ENCODE measurements at places on chromosomes 12 and 14.

DNA sequence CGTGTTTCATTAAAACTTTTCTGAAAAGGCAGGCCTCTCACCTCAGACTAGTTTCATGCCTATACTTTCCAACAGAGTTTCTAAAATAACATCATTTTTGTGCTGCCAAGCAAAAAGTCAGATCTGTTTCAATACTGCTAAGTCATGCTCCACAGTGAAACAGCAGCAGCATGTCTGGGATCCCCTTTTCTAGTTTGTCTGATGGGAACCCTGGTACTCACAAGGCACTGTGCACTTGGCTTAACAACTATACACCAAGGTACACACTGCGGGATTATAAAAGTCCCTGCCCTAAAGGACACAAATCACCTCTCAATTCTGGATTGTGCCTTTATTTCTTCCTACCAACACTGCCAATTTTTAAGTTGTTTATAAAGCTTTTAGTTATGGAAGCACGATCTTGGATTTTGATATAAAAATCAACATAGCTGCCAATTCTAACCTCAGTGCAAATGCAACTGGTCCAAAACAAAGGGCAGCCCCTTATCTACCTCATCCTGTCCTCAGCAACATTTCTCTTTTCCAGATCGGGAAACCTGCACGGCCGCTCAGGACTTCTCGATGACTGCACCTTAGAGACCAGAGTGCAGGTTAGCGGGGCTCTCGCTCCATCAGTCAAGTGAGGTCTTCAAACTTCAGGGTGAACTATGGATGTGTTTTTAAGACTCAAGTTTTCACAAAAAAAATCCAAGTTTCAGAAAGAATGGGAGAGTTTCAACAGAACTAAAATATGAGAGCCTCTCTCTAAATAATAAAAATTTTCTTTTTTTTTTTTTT is 1.7 kb upstream of the EIF5 start:
- no peak for DNase-seq

- DNase-seq = no peak
Observed at GRCh38 chr12:119835068-119835467, 42.1 kb downstream of the CIT start.

- DNase-seq = no peak
Observed at GRCh38 chr14:34129927-34130552, 179.2 kb upstream of the EGLN3 start.

DNA sequence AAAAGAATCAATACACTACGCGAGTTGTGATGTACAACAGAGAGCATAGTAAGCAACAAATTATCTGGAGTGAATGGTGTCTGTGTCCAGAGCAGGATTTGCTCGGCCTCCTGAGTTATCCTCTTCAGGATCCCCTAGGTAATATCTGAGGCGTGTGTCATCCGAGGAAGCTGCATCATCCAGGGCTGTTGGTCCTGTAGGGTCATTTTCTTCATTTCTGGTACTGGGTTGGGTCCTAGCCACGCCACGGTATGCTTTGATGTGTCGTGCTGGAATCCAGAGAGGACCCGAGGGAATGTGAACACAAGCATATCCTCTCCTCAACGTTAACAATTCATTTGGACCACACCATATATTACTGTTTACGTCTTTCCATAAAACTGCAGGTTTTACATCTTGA is 19.0 kb upstream of the CLEC4E start:
- no peak for DNase-seq

DNA sequence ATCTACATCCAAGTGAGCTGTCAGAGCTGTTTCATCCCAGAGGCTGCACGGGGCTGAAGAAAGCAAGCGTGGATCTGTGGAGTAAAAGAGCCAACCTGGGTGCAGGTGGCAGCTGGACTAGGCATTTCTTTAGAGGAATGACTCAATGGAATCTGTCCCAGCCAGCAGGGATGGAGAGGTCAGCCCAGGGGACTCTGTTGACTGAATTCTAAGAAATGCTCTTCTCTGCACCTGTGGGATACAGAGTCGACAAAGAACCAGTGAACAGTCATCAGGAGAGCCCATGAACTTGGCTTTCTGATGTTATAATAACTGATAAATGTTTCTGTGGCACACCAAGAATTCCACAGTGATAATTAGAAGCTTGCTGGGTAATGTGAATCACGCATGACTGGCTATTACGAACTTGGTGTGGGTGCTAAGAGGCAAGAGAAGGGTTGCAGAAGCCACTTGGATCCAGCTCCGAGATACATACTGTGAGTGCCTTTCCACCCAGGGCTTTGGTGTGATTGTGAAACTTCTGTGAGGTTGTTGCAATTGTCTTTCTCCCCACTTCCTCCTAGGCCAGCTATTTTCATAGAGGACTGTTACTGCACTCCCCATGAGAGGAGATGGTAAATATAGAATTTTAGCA is 16.2 kb downstream of the PYGL start:
- no peak for DNase-seq

DNA sequence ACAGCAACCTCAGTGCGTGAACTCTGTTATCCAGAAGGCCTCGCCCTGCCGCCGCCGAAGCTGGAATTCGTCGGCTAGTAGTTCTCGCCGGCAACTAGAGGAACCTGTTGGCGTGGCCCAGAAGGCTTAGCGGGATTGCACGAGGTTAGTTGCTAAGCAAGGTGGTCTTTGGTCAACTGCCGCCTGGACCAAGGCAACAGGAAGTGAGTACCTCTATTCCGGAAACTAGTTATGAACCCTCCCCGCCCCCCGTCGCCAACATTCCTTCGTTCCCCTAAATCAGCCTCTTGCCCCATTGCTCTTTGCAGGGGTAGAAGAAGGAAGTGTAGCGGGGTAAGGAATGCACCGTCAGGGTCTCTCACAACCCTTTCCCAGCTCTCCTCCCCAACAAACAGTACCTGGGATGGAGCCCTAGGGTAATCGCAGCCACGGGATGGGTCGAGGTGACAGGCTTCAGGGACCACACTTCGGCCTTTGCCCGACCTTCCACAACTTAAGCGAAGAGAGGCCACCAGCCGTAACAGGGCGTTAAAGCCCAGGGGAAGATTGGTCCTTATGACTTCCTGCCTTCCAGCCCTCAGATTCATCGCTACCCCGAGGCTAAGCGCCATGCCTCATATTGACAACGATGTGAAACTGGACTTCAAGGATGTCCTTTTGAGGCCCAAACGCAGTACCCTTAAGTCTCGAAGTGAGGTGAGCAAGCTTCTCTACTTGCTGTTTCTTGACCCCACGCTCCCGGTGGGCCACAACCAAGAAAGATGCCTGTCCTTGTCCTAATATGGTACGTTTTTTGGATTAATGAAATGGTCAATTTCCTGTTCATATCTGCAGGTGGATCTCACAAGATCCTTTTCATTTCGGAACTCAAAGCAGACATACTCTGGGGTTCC is at the start of gene GMPR2:
Gene GMPR2 (plus strand): TSS at position 285 of the 893 bp plus-strand sequence. CDS start 325 bp downstream, at position 610.
- no peak for DNase-seq

DNA sequence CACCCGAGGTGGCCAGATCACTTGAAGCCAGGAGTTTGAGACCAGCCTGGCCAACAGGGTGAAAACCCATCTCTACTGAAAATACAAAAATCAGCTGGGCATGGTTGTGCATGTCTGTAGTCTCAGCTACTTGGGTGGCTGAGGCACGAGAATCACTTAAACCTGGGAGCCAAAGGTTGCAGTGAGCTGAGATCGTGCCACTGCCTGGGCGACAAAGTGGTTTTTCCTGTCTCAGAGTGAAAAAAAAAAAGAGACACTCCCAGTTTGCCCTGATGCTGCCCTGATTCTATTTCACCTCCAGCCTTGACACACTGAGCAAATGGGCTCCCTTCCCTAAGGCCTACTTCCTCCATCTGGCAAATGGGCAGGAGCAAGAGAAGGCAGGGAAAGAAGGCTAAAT is 28.5 kb upstream of the PLEK2 start:
- DNase-seq = no peak

DNA sequence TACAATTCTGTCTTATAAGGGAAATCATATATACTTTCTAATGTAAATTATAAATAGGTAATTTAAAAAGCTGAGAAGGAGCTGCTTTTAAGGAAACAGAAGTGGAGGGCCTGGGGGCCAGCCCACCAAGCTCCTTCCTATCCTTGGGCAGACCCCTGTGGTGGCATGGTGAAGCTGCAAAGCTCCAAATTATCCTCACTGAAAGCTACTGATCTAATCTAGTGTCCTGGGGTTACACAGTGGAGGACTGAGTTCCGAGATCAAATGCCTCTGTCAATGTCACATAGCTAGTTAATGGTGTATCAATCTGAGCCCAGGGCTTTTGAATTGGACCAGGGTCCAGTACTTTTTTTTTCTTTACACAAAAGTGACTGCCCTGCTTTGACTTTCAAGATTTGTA is 355.4 kb downstream of the CEP128 start:
- no peak for DNase-seq

DNA sequence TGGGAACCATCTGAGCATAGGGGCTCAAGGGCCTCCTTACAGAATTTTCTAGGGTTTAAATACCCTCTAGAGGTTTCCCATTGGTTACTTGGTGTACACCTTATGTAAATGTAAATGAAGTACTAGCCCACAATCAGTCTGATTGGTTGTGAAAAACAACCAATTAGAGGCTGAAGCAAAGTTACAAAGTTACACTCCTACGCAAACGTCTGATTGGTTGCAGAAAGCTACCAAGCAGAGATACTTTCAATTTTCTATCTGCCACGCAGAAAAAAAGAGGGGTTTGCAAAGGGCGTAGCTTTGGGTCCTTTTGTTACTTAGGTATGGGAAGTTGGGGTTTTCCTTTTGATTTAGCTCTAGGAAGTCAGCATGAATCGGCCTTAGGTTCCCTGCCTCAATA is 1.8 kb upstream of the TMEM19 start:
- no peak for DNase-seq

GRCh38 chr12:5140190-5140589 is 96.5 kb downstream of the KCNA5 start:
- DNase-seq = no peak

- DNase-seq = no peak
Observed at GRCh38 chr14:68369281-68370056, 423.4 kb downstream of the ZFP36L1 start.

All from activated T-cell treated with anti-CD3 and anti-CD28 coated beads for 48 hours (primary cell).